NCI-H187 (cell line): ENCODE measurements at places on chromosomes 1 and 21.

DNA sequence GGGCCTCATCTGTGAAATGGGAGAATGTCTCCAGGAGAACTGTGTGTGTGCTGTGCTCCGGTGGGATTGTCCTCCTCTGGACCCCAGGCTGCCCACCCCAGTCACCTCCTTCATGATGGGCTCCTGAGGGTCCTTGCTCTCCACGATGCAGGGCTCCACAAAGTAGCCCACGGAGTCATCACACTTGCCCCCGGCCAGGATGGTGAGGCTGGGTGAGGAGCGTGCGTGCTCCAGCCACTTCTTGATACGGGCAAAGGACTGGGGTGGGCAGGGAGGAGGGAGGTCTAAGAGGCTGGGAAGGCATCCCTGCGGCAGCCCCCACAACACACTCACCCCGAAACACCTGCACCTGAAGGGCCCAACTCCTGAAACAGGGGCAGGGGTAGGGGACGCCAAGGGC, 16.8 kb upstream of the TAS1R2 start:
- DNase-seq: no peak

GRCh38 chr1:38444311-38444710, 397.7 kb upstream of the POU3F1 start:
- no peak for DNase-seq

GRCh38 chr1:7827126-7827955, 25.5 kb downstream of the UTS2 start:
- no peak for DNase-seq

DNA sequence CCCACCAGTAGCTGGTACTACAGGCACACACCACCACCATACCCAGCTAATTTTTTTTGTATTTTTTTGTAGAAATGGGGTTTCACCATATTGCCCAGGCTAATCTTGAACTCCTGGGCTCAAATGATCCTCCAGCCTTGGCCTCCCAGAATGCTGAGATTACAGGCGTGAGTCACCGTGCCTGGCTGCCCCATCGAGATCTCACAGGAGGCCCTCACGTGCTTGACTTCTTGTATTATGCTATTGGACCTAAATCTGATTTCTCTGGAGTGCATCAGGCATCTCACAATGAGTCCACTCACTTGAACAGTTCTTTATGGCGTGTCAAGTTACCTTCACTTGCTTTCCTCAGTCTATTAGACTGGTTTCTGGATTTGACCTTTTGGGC, 9.3 kb upstream of the RSRP1 start:
- DNase-seq: no peak

GRCh38 chr1:169866577-169866976, 27.1 kb downstream of the SCYL3 start:
- no peak for DNase-seq

GRCh38 chr1:209797978-209798639, 7.8 kb downstream of the IRF6 start:
- no peak for DNase-seq

DNA sequence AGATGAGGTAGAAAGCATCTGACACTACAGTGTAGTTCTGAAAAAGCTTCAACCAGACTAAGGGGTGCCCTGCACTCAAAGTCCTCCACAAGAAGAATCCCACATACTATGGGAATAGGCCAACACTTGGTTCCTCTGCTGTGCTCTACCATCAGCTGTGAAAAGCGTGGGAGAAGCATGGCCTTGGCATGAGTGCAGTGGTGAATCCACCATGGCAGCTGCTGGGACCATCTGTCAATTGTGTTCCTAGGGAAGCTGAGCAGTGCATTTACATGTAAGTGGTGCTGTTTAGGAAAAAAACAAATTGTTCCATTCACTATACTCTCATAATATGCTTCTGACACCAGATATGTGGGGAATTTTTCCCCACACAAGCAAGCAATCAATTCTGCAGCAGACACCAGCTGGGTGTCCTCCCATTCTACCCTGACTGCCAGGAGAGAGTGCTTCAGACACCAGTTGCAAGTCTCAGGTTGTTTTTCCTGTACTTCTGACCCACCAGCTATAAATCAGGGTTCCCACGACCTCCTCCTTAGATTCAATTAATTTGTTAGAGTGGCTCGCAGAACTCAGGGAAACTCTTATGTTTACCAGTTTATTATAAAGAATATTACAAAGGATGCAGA, 230.8 kb upstream of the CHRM3 start:
- no peak for DNase-seq

DNA sequence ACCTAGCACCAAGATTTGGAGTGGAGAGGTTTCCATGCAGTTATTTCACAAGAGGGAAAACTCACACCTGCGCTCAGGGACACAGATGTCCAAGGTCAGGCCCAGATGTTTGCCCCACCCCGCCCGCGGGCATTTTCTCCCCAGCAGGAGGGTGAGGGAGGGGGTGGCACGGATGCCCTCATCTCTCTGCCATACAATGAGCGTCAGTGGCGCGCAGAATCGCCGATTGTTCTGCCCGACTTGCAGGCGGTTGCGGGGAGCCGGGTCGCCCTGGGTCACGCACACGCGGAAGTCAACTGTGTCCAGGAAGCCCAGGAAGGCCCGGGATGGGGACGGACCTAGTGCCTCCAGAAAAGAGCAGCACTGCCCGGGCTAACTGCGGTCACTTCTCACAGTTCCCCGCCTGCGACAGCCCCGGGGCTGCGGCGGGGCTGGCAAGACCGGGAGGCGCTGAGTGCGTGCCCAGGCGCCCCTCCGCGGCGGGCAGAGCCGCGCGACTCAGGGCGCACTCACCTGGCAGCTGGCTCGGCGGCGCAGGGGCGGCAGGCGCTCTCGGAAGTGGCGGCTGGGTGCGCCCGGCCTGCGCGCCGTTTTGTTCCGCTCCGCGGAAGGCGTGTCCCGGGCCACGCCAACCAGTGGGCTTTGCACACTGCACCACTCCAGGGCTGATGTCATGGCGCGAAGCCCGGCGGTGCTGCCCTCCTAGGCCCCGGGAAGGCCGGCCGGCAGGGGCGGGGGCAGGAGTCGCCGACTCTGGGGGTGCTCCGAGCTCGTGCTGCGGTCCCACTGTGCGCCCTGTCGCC, at the start of gene CSRP1:
TSS of gene CSRP1 (minus strand) at position 567 of the 803 bp plus-strand sequence. CDS start 10,820 bp downstream, outside the sequence.
- no peak for DNase-seq
